A673 (cell line): ENCODE measurements at places on chromosomes 1 and 21. TPM values are rescaled to one million over a fixed set of nuclear protein-coding genes. Genes with fewer than 3 reads are reported as not detected.

The DDOST gene
- 230 and 238 TPM in 2 replicates for total RNA-seq

The DPYD gene
- 10.8 and 13.4 TPM in 2 replicates for total RNA-seq

The LCE4A gene
- total RNA-seq, result not detected in 2 replicates

The CYP4A11 gene
- total RNA-seq, result not detected in 2 replicates

The CCDC27 gene
- total RNA-seq, result not detected in 2 replicates

The POGK gene
- total RNA-seq, result 37.3 and 44.1 TPM in 2 replicates

The CA6 gene
- total RNA-seq, result not detected in 2 replicates

The ZNF695 gene
- 14.1 and 15.9 TPM in 2 replicates for total RNA-seq

The EDARADD gene
- 0.15 and 0.52 TPM in 2 replicates for total RNA-seq
